ENCODE measurements at places on chromosomes 13 and 19.

DNA sequence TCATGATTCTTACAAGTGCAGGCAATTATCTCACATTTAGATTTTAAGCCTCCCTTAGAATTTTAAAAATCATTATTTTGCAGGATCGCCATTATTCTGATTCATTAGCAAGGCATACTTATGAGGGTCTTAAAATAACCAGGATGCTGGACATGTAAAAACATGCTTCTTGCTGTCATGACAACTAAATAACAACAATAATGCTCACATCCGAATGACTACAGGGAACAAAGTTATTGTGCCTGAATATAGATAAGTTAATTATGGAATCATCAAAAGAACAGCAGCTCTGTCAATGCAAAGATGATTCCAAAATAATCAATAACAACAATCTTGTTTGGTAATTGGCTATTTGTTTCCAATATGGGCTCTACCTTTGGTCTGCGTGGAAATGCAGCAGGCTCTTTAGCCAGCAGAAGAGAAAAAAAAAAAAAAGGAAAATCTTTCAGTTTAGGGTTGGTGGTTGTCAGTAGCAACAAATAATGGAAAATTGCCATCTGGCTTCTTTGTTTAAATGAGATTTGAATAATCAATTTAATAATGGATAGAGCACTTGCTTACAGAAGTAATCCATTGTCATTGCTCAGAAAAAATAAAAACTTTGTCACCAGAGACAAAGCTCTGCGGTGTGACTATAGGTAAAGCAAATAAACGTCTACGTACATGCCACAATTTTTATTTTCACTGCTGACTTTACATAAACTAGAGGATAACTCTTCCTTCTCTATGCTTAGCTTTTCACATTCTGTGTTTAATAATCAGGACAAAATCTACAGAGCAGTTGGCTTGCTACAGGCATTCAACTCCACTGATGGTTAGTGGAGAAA lies 468.9 kb upstream of the TSHZ3 start:
- DNase-seq: no peak

- no peak for DNase-seq
Observed at GRCh38 chr19:3238066-3238561, 13.7 kb downstream of the CELF5 start.

GRCh38 chr19:16661480-16662034 lies 618 bp downstream of the TMEM38A start:
- DNase-seq: no peak

GRCh38 chr13:77678691-77679235 lies 18.7 kb upstream of the SLAIN1 start:
- DNase-seq: no peak

DNA sequence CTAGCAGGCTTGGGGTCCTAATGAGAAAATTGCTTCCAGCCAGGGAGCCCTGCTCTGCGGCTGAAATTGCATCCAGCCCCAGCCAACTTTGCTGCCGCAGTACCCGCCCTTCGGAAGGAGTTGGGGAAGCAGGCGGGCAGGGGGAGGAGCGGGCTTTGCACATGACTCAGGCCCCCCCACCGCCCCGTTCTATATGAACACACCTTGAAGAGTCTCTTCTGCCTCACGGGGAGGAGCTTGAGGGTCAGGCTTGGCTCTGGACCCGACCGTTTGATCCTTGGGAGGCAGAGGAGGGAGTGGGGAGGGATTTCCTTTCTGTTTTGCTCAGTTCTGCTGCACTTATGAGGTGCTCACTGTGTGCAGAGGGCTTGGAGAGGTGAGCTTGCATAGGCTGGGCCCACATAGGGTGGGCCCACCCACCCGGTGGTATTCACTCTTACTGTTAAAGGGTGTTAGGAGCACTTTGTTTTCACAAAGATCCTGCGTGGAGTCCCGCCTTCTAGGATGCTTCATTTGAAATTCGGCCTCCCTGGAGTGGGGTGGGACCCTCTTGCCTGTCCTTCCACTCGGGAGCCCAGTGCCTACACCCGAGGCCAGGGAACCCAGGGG lies 46.5 kb downstream of the LYL1 start:
- DNase-seq: no peak

DNA sequence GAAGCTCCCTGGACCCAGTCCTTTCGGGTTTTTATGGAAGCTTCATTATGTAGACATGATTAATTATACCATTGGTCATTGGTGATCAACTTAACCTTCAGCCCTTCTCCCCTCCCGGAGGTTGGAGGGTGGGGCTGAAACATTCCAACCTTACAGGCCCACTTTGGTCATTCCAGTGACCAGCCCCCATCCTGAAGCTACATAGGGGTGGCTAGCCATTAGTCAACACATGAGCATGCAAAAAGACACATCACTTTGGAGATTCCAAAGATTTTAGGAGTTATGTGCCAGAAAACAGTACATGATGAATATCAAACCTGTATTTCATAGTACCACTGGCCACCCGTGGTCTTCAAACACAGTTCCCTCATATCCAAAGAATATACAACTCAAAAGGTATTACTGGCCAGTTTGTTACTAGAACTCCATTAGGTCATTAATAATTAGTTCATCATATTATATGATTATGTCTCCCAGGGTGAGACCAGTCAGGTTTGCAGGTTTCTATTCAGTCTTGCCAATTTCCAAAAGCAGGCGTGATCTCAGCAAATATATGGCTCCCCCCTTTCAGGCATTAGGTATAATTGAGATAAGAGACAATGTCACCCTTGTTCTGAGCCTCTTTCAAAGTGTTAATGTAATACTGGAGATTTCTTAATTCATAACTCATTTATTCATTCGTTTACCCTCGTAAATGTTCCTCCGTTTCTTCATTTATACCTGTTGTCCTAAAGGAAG lies 11.1 kb downstream of the PPP5C start:
- no peak for DNase-seq

- no peak for DNase-seq
Observed at GRCh38 chr13:21544515-21544914, 59.5 kb downstream of the MICU2 start.

DNA sequence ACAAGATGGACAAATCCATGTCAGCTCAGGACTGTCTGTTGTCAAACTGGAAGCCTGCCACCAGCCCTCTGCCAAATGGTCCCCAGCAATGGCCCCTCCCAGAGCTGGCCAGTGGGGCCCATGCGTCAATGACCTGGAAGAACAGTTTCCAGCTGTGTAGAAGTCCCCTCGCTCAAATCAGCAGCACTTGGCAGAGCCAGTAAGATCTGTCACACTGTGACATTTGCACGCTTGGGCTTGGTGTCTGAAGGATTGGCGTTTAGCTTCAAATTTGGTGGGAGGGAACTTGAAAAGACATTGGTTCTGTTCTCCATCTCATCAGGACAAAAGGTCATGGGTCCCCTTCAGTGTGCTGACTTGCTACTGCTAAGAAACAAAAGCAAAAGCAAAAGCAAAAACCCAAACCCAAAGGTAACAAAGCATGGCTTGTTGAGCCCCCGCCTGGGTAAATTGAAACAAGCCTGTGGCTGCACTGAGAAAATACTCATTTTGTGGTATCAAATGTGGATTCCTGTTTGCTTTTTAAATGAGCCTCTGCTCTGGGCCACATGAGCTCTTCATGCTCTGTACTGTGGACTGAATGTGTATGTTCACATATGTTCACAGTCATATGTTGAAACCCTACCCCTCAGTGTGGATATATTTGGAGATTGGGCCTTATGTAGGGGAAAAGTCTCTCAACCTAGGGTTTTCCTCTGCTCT lies 253.6 kb upstream of the MAB21L1 start:
- DNase-seq: no peak

All from epithelial cell of prostate (primary cell).